ENCODE measurements at places on chromosomes 1 and 21.

GRCh38 chr1:32199717-32200072 lies 700 bp upstream of the CCDC28B start:
- DNase-seq, result no peak

DNA sequence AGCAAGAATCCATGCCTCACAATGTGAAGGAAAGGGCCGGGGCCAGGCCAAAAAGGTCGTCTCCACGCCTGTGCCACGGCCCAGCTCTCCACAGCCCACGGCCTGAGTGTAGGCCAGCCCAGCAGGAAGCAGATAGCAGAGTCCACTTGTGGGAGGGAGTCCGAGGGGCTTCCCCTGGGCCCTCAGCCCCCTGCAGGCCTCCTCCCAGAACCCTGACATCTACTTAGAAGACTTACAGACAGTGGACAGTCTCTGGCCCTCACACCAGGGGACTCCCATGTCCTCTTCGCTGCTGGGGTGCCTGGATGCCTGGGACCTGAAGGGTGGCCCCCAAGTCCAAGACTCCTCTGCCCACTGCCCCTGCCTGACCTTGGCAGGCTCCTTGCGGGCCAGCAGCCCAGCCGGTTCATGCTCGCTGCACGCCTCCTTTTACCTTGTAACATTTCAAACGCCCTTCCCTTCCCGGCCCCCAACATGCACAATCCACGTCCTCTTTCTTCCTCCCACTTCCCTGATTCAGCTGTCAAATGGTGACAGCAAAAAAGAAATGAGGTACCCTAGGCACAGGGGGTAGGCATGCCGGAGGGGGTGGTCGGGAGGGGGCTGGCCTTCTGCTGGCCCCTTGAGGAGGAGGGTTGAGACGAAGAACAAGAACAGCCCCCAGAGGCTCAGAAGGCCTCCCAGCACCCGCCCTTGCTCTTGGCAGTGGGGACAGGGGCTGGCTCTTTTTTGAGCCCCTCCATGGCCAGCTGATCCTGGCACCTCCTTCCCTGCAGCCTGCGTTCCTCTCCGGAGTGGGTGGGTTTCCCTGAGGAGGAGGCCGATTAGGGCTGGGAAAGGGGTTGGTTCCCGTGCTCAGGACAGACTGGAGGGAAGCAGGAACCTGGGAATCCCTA lies 997 bp upstream of the PTPN7 start:
- DNase-seq, result no peak

- peak; percentile 46 for DNase-seq
Measured at GRCh38 chr1:178262120-178262500, 168.2 kb downstream of the RASAL2 start.

DNA sequence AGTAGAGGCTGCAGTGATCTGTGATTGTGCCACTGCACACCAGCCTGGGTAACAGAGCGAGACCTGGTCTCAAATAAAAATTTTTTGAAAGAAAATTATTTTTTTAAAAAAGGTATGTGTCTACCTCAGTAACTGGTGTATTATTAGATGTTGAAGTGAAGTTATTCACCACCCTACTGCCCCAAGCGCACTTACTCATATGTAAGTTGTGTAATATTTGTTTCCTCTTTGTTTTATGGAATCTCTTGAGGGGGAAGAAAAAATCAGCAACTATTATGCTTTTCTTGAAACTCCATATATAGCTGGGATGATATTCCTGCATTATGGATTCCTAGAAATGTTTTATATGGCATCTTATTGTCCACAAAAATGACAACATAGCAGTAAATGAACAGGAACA lies 21.3 kb downstream of the RBM15 start:
- no peak for DNase-seq

DNA sequence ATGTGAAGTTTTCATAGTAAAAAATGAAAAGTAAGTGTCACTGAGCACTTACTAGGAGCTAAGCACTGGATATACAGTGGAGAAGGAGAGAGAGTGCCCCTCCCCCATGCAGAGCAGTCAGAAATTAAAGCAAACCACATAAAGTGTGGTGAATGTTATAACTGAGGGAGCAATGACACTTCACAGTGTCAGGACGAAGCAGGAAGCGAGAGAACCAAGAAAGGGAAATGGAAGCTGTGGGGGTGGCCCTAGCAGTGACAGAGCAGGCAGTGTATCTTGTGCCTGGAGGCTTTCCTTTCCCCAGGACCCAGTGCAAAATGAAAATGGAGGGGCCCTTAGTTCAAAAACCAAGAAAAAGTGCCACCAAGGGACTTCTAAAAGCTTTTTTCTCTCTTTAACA lies 21.5 kb upstream of the RCAN3 start:
- no peak for DNase-seq

GRCh38 chr1:26887125-26887524 lies 3.0 kb downstream of the GPN2 start:
- DNase-seq, result peak; percentile 35

- no peak for DNase-seq
Measured at GRCh38 chr1:221840511-221841243, 98.8 kb upstream of the DUSP10 start.

- no peak for DNase-seq
Measured at GRCh38 chr1:204136814-204137213, 15.0 kb downstream of the ETNK2 start.

GRCh38 chr1:18849261-18849711 lies 10.2 kb downstream of the TAS1R2 start:
- DNase-seq, result no peak

DNA sequence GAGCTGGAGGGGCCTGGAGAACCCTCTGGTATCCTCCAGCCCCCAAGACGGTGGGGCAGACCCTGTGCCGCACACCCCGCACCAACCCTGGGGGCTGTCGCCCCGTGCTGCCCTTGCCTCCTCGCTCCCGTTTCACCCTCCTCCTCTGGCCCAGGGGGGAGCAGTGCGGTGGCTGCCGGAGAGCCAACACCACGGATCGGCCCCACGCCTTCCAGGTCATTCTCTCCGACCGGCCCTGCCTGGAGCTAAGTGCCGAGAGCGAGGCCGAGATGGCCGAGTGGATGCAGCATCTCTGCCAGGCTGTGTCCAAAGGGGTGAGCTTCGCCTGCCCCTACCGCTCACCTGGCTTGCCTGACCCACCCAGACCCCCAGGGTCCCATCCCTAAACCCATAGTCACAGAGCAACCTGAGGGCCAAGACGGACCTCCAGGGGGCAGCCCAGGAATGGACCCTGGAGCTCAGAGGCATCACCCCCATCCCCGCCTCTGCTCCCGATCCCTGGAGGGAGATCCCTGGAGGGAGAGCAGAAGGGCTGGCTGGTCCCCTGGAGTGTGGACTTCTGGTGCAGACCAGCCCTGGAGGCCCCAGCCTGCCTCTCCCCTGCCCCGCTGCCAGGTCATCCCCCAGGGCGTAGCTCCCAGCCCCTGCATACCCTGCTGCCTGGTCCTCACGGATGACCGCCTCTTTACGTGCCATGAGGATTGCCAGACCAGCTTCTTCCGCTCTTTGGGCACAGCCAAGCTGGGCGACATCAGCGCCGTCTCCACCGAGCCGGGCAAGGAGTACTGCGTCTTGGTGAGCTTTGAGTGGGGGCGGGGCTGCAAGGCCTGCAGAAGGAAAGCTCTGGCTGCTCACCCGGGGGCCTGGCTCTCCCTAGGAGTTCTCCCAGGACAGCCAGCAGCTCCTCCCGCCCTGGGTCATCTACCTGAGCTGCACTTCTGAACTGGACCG lies 4.0 kb upstream of the SLC25A34 start:
- no peak for DNase-seq

GRCh38 chr1:118243269-118243668 lies 58.2 kb upstream of the SPAG17 start:
- no peak for DNase-seq

GRCh38 chr1:211829343-211830054 lies 1.1 kb downstream of the LPGAT1 start:
- DNase-seq, result peak; percentile 63

DNA sequence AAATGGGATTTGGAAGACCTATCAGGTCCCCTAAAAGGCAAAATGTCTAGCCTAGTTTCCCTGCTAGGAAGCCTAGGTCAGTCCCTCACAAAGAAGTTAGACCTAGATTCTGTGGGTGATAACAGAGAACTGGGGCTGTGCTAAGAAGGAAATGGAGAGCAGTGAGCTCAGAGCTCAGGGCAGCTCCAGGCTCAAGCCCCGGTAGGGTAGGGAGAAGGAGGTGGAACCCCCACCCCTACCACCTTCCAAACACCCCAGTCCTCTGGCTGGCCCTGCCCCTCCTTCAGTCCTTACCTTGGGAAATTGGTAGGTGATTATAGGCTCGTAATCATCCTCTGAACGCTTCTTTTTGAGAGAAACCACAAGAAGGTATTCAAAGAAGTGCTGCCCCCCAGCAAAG lies 1.1 kb downstream of the DENND2D start:
- DNase-seq, result no peak

GRCh38 chr1:232250838-232251237 lies 379.1 kb downstream of the SIPA1L2 start:
- no peak for DNase-seq

DNA sequence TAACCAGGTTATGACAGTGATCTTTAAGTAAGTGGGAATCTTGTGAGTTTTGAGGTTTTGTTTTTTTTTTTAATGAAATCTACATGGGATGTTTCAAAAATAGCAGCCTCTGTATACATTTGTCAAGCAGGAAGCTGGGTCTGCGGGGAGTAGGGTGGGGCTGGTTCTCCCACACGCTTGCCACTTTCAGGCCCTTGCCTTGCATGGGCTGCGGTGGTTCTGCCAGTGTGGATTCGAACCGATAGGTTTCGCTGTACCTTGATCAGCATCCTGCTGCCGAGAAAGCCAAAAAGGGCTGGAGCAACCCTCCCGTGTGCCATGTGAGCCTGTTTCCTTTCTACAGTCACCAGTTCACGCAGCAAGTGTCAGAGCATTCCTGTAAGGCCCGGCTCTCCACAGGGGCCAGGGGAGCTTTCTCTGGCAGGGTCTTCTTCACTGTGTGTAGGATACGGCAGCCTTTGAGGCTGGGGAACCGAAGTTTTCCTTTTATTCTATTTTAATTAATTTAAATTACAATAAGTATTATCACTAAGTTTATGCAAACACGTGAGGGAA lies 79.2 kb upstream of the SAMD11 start:
- DNase-seq, result no peak

DNA sequence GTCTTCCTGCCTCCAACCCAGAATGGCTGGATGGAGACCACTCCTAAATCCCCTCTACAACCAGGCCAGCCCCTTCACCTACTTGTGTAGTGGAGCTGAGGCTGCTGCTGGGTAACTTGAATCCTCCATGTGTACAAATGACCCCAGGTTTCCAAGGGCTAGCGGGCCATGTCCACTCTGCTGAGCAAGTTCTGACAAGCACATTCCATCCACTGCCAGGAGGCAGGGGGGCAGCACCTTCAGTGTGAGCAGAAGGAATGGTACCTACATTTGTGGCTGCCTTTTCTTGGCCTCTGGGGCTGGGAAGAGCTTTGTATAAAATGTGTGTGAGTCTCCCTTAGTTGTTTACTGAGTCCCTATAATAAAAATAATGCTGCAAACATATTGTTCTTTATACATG lies 14.5 kb downstream of the KIAA0040 start:
- no peak for DNase-seq

- no peak for DNase-seq
Measured at GRCh38 chr1:44605914-44606615, 68.2 kb downstream of the TMEM53 start.

GRCh38 chr1:184014271-184014670 lies 23.3 kb downstream of the COLGALT2 start:
- DNase-seq, result no peak

All from A549 (cell line).